ENCODE measurements at places on chromosomes 5 and 9. TPM values are rescaled to one million over a fixed set of nuclear protein-coding genes. Genes with fewer than 3 reads are reported as not detected.

BTNL8 gene
- total RNA-seq: 39.2 TPM

IL17B gene
- total RNA-seq: 0.92 TPM

CACFD1 gene
- total RNA-seq: 84.2 TPM

ZNF454 gene
- 5.2 TPM for total RNA-seq

SOX30 gene
- total RNA-seq: 0.22 TPM

VAV2 gene
- total RNA-seq: 34.8 TPM

FUT7 gene
- total RNA-seq: 0.14 TPM

SLC6A7 gene
- total RNA-seq: 18.9 TPM

FAM221B gene
- total RNA-seq: 0.41 TPM

LCN15 gene
- 3.7 TPM for total RNA-seq

SECISBP2 gene
- total RNA-seq: 49.4 TPM

FYB1 gene
- 19.4 TPM for total RNA-seq

PGGT1B gene
- total RNA-seq: 75.8 TPM

GIN1 gene
- total RNA-seq: 9.1 TPM

DUSP1 gene
- total RNA-seq: 90.9 TPM

BHMT2 gene
- 0.70 TPM for total RNA-seq

TERT gene
- total RNA-seq: 2.1 TPM

NINJ1 gene
- 19.5 TPM for total RNA-seq

SNX24 gene
- total RNA-seq: 15.4 TPM

SPATA31D4 gene
- total RNA-seq: not detected

SEC16A gene
- total RNA-seq: 60.0 TPM

NR2F1 gene
- 6.2 TPM for total RNA-seq

ZNF618 gene
- 6.2 TPM for total RNA-seq

TAS2R1 gene
- not detected for total RNA-seq

JADE2 gene
- total RNA-seq: 31.9 TPM

KCNT1 gene
- not detected for total RNA-seq

ADAM19 gene
- 6.4 TPM for total RNA-seq

CTSL gene
- 139 TPM for total RNA-seq

TAF11L5 gene
- total RNA-seq: not detected

RFESD gene
- total RNA-seq: 1.4 TPM

PDGFRB gene
- total RNA-seq: 27.1 TPM

RMRP gene
- 30,268 TPM for total RNA-seq

OTULINL gene
- total RNA-seq: 67.2 TPM

TARS1 gene
- total RNA-seq: 94.6 TPM

PCDHB4 gene
- total RNA-seq: 0.80 TPM

PJA2 gene
- total RNA-seq: 76.5 TPM

Measured in mucosa of descending colon (tissue), 3 donors.